NCI-H2029 (cell line): ENCODE measurements at places on chromosomes 4 and X.

DNA sequence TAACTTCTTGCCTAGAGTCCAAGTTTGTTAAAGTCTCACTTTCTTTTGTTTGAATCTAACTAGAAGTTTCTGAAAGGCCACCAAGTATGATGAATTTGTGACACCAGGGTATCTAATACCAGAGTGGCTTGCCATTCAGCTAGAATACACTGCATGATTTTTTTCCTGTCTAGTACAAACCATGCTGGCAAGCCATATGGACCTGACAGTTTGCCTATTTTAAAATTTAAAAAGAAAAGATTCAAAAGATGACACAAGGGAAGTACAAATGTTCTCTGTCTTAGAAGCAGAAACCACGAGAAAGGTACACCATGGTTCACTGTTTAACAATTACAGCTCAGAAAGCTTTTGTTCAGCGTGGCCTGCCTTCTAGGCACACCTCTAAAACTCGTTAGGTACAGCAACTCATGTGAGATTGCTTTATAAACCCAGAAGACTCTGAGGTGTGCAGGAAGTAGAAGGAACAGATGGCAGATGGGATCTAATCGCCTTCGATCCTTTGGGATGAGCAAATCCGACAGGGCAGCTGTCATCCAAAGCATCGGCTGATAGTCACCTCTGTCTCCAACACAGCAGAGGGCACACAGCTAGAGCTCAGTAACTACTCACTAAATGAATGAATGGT is 35.4 kb upstream of the CENPU start:
- DNase-seq, result no peak

GRCh38 chr4:124593494-124593893 is 119.0 kb downstream of the ANKRD50 start:
- no peak for DNase-seq

DNA sequence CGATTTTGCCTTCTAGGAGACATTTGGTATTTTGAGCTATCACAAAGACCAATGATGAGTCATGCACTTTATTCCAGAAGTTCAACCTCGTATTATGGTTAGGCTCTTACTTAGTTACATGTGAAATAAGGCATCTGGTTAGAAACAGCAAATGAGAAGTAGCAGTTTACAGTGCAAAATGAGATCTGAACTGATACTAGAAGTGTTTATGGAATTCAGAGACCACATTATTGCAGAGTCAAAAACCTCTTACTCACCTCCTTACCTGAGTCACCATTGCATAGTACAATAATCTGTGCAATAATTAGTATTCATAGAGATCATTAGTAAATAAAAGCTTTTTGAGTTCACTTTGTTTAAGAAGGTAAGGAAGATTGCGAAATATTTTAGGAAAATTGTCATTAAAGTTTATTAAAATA is 38.7 kb downstream of the SEC24B start:
- no peak for DNase-seq

DNA sequence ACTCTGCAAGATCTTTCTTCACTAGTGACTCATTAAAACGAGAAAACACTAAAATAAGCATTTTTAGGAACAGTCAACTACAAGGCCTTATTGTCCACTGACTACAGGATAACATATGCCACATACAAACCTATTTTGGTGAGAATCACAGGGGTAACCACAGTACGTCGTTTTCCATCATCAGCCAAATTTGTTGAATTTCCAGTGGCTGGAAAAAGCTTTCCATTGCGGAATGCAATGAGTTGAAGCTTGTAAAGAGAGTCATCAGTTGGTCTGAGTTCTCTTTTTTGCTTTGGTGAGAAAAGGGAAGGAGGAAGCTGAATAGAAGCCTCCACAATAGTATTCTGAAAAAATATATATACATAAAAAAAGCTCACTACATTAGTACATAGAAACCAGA is 102.4 kb downstream of the ADGRA3 start:
- DNase-seq, result no peak

DNA sequence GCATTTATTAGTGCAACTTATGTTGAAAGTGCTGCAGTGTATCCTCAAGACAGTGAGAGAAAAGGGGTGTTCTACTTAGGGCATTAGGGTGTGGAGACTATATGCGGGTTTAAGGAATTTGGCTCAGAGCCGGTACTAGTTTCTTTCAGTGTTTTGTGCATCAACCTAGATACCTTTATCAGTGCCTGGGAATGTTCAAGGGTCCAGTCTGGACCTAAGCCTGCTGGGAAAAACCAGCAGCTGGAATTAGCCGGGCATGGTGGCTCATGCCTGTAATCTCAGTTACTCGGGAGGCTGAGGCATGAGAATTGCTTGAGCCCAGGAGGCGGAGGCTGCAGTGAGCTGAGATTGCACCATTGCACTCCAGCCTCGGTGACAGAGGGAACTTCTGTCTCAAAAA is 7.4 kb downstream of the PHEX start:
- DNase-seq, result no peak

- peak; percentile 43 for DNase-seq
Observed at GRCh38 chrX:24395775-24396174, 35.3 kb downstream of the SUPT20HL1 start.

DNA sequence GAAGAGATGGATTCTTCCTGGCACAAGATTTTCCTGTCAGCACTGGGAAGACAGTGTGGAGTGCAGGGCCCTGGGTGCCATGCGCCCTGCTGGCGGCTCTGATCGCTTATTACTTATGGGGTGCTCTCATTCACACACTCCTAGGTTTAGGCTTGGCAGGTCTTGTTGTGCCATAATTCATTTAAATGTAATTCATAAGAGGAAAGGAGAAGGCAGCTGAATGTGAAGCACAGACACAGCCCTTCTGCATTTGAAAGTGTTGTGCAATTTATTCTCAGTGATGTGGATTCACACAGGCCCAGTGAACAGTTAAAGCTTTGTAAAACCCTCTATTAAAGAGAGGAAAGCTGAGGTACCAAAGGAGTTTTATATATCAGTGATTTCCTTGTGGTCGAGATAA is 249.7 kb downstream of the C4orf33 start:
- DNase-seq, result no peak

DNA sequence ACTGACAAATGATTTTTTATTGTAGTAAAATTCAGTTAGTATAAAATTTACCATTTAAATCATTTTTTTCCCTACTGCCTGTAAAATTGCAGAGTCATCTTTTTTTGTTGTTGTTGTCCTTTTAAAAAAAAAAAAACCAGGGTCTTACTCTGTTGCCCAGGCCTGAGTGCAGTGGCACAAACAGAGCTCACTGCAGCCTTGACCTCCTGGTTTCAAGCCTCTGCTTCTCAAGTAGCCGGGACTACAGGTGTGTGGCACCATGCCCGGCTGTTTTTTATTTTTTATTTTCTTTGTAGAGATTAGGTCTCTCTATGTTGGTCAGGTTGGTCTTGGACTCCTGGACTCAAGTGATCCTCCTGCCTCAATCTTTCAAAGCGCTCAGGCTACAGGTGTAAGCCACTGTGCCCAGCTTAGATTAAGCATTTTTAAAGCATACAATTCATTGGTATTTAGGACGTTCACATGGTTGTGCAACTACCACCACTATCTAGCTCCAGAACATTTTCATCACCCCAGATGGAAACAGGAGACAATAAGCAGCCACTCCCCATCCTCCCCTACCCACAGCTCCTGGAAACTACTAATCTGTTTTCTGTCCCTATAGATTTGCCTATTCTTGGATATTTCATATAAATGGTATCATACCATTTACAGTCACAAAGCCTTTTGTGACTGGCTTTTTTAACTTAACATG is 59.7 kb upstream of the PGRMC2 start:
- DNase-seq, result peak; percentile 37

DNA sequence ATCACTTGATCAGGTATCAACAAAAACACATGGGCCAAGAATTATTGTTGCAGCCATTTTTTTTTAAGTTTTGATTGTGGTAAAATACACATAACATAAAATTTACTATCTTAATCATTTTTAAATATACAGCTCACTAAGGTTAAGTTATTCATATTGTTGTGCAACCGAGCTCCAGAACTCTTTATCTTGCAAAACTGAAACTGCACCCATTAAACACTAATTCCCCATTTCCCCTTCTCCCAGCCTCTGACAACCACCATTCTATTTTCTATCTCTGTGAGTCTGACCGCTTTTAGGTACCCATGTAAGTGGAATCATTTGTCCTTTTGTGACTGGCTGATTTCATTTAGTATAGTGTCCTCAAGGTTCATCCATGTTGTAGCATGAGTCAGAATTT is 126.2 kb upstream of the NDP start:
- no peak for DNase-seq

- no peak for DNase-seq
Observed at GRCh38 chrX:136386826-136387225, 86.1 kb downstream of the ADGRG4 start.

GRCh38 chr4:157096439-157096838 is 20.5 kb downstream of the GLRB start:
- DNase-seq, result no peak

GRCh38 chrX:21959362-21960051 is 19.0 kb downstream of the SMS start:
- no peak for DNase-seq

DNA sequence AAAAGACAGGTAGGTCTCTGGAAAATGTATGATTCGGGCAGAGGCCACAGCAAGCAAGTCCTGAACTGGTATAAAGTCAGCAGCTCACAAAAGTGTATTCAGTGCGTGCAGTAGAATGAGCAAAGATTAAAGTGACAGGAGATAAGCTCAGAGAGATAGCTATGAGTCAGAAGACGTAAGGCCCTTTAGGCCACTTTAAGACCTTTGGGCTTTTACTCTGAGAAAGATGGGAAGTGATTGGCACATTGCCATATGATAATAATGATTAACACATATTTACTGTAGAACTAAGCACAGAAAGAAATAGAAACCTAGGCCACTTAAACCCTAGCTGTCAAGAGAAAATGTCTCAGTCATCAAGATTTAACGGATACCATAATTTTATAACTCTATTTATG is 51.7 kb downstream of the TBCK start:
- DNase-seq, result no peak

DNA sequence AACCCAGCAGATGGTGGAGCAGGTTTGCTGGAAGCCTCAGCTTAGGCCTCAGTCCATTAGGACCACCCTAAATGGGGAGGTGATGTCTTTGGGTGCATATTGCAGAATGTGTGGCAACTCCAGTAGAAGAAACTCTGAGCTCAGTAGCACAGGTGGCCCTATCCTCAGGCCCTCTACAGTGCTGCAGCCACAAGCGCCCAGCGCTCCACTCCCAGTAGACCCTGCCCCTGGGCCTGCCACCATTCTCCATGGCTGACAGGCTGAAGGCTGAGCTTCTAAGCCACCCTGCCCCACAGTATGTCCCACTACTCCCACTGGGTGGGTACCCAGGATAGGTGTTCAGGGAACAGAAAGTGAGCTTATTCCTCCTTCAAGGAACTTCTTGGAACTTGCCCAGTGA is 162.8 kb upstream of the MAMLD1 start:
- DNase-seq, result no peak

- no peak for DNase-seq
Observed at GRCh38 chrX:23901060-23901459, 6.7 kb downstream of the APOO start.

DNA sequence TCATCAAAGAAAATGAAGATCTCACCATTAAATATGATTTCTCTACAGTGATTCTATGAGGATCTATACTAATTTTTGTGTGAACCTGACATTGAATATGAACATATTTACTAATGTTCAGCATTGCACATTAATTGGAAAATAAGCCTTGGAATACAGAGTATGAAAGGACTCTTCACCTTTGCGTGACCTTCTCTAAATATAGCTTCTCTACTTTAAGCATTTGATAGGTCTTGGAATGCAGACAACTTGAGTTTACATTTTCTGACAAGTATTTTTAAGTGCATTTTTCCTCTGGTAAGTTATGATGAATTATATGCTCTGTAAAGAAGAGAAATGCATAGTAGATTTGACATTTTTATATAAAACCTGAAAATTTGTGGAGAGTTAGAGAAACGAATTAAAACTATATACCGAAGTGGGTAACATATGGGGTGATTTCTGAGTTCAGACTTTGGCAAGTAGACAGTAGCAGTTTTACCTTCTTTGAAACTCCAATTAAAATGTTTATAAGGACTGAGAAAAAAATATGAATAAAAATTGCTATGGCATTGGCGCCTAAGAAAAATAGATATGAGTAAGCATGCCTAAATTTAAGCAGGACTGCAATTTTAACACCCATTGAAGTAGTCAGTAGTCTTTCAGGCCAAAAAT is 371.9 kb downstream of the GABRG1 start:
- no peak for DNase-seq

- DNase-seq, result no peak
Observed at GRCh38 chrX:24202465-24203031, 53.0 kb downstream of the ZFX start.

DNA sequence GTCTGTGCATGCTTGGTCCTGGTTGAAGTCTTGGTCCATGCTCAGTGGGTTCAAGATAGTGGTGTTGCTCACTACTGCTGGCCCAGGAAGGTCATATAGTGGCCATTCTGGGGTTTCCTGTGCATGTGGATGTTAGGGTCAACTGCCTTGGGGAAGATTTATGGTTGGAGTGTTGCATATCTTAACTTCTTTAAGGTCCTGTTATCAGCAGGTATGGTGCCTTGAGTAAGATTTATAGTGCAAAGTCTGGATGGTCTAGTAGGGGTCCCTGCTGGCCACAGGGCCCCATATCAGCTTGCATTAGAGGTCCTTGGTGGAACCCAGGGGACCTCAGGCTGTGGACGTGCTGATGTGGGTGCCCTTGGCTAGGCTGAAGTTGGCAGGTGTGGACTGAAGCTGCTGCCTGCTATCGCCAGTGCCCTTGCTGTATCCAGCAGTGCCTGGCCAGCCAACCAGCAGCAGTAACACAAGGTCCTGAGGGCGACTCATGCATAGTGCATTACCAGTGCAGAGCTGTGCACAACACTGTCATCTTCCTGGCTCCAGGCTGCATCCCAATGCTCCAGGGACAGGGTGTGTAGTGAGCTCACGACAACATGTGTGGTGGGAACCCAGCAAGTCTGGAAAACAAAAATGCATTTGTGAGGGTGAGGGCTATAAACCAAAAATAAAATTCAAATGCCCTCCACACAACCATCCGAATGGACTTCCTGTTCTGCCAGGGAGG is 61.0 kb downstream of the BEX3 start:
- DNase-seq, result no peak

GRCh38 chrX:108156934-108157466 is 65.4 kb downstream of the ATG4A start:
- no peak for DNase-seq

DNA sequence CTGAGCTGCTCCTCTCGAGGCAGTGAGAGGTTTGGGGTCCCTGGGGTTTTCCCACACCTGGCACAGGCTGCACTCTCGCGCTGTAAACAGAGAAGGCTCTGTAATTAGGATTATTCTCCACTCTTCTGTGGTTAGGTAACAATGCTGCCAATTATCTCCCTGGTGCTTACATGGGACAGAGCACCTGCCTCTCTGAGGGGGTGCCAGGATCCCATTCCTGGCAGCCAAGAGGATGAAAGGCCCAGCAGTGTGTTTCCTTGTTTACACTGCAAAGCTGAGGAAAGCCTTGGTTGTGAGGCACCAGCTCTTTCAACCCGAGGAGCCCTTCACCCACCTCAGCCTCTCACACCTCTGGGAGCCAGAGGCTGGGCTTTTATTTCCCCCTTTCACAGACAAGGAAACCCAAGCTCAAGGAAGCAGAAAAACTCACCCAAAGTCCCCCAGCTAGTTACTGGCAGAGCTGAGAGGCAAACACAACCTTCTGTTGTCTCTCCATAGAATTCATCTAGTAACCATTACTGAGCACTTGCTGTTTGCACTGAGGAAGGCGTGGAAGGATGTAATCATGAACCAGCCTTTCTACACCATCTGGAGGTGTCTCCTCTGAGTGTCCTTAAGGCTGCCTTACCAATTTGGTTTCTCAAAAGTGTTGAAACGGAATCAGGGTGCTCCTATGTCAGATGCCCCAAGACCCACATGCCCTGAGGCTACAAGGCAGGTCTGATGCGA is 39.7 kb upstream of the PROM1 start:
- peak; percentile 96 for DNase-seq
